ENCODE measurements at places on chromosomes 16 and 17.

GRCh38 chr16:49560004-49560830 lies 186.6 kb downstream of the C16orf78 start:
- DNase-seq: peak; percentile 89

DNA sequence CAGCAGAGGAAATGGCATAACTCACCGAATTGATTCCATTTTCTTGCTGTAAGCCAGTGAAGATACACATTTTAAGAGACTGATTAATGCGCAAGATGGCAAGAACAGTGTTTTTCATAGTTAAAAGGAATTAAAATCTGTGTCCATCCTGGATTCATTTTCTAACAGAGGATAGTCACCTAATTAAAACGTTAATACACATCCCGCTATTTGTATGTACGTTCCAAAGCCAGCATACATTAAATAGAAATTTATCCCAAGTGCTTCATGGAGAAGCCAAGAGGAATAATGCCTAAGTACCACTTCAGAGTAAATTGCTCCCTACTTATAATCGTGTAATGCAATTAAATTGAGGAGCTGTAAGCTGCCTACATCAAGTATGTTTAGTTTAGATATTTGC lies 49.9 kb downstream of the RBFOX1 start:
- no peak for DNase-seq

GRCh38 chr16:68361485-68361884 lies 50.7 kb downstream of the PRMT7 start:
- DNase-seq: no peak

DNA sequence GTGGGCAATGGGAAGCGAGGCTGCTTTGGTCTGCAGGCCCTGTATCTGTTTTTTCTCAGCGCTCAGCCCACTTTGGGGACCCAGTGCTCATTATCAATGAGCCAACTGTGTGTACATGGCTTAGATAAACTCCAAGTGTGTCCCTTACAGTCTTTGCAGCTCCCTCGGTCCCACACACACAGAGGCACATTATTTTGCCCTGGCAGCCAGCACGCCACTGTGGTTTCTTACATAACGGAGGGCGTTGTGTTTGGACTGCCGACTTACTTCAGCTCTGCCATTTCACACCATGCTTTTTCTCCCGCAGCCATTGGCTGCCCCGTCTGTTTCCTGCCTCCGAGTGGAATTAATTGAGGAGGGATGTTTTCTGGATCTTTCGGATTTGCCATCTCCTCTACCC lies 56.5 kb upstream of the CLEC18A start:
- DNase-seq: peak; percentile 35

- peak; percentile 81 for DNase-seq
These were observed 18.7 kb upstream of the BEAN1 start for GRCh38 chr16:66408163-66409048.

GRCh38 chr17:4179071-4179470 lies 36.1 kb downstream of the CYB5D2 start:
- no peak for DNase-seq

- no peak for DNase-seq
These were observed 9.1 kb downstream of the TEKT3 start for GRCh38 chr17:15332338-15332737.

DNA sequence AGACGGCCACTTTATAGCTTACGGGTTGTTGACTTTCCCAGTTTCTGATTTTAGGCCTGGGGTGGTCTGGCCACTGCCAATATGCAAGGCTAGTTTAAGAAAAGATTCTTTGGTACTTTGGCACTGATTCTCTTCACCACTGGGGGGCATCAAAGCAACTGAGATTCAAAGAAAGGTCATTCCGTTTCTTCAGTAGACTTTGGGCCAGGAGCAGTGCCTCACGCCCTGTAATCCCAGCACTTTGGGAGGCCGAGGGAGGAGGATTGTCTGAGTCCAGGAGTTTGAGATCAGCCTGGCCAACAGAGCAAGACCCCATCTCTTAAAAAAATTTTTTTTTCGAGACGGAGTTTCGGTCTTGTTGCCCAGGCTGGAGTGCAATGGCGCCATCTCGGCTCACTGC lies 53.0 kb downstream of the RPA1 start:
- peak; percentile 37 for DNase-seq

GRCh38 chr17:57068707-57069106 lies 16.3 kb upstream of the AKAP1 start:
- no peak for DNase-seq

GRCh38 chr17:77425791-77426641 lies 285.2 kb downstream of the SEC14L1 start:
- DNase-seq: peak; percentile 93

DNA sequence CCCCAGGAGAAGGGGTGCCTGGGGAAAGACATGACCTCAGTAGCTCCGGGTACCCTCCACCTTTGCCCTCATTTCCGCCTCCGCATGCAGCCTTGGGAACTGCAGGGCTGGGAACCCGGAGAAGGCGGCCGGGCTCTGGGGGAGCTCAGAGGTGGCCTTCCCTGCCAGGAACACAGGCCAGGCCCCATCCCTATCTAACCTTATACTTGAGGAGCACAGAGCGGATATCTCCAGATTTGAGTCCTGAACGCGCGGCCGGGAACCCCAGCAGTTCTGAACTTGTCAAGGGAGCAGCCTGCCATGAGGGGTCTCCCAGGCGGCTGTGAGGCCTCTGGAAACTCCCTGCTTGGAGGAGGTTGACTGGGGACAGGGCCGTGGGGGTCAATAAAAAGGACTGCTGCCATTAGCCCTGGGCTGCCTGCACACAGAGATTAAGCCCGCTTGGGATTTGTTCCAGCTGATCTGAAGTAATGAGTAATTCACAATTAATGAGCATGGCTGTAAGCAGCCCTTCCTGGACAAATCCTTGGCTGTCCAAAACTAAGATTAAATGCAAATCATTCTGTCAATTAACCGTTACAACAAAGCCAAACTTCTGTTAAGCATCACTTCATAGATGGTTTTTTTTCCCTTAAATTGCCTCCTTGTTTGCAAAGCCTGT lies 26.3 kb upstream of the METRNL start:
- DNase-seq: peak; percentile 71

- peak; percentile 25 for DNase-seq
These were observed 110.4 kb downstream of the MRTFB start for GRCh38 chr16:14181371-14182050.

DNA sequence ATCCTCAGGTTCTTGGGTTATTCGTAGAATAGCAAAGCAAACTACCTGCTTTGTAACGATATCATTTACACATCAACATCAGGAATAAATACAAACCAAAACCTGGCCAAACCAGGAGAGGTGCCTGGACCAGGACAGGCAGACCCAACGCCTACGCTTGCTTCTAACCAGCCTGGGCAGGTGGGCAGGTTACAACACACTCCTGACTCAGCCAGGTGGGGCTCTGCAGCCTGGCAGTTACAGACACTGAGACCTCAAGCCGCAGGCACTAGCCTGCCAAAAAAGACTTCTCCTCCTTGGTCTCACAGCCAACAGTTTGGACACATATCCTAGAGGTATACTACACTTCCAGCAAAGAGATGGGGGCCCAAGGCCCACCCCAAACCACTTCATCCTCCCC lies 14.0 kb downstream of the ANKRD11 start:
- no peak for DNase-seq

DNA sequence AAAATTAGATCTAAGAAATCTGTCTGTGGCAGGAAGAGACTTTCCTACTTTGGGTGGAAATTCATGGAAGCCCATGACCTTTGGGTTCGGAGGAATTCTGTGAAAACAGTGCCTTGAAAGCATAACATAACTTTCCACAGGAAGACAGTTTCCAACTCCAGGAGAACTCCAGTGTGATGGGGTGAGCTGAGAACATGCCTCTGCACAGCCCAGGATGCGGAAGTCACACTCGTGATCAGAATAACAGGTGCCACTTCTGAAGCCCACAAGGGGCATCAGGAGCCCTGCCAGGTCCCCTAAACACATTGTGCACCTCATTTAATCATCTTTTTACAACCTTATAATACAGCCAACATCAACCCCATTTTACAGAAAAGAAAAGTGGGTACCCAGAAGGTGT lies 9.7 kb downstream of the TVP23A start:
- DNase-seq: no peak

DNA sequence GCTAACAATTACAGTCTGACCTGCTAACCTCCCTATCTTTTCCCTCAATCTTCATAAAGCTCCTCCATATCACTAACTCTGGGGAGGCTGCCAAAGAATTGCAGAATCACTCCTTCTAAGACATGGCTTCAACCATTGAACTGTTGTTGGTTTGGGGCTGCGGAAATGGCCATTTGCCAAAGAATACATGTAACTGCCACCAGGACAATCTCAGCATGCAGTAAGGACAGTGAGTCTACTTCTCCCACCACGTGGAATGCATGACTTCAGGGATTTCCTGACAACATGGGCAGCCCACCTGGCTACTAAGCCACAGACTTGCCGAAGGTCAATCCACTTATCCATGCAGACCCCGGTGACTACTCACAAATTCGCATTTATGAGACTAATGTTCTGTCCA lies 104.3 kb upstream of the NUDT7 start:
- DNase-seq: peak; percentile 4

Data from astrocyte of the hippocampus (primary cell).